Hindlimb muscle (tissue), 1 donor: ENCODE measurements at places on chromosomes 3 and 15.
A peak's percentile ranks its signal among the peaks of the same experiment; 100 is the strongest.

GRCh38 chr15:48285329-48286214 is 45.7 kb upstream of the DUT start:
- peak; percentile 85 for DNase-seq

DNA sequence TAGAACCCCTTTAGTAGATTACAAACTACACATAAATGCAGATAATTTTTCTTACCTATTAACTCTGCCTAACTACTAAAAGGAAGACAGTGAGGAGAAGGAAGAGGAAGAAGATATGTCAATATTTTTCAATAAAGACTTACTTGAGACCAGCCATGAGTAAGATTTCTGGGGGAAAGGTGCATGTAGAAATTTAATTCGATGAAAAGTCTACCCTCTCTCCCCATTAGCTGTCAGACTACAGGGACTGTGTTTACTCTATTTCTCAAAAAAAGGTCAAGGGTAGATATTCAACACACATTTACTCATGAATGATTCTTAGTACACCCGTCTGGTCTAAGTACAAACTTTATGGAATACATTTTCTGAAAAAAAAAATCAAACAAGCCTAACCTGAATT is 6.8 kb downstream of the TSPAN3 start:
- no peak for DNase-seq

DNA sequence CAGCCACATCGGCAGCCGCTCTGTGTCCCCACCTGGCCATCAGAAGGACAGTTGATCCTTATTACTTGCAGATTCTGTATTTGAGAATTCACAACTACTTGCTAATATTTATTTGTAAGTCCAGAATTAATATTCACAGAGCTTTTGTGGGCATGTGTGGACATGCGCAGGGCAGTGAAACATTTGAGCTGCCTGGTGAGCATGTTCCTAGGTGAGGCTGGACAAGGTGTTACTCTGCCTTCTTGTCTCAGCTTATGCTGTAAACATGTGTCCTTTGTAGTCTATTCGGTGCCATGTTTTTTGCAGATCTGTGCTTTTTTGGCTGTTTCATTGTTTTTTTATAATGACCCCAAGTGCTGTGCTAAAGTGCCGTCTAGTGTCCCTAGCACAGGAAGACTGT is 15.6 kb downstream of the FAH start:
- no peak for DNase-seq

DNA sequence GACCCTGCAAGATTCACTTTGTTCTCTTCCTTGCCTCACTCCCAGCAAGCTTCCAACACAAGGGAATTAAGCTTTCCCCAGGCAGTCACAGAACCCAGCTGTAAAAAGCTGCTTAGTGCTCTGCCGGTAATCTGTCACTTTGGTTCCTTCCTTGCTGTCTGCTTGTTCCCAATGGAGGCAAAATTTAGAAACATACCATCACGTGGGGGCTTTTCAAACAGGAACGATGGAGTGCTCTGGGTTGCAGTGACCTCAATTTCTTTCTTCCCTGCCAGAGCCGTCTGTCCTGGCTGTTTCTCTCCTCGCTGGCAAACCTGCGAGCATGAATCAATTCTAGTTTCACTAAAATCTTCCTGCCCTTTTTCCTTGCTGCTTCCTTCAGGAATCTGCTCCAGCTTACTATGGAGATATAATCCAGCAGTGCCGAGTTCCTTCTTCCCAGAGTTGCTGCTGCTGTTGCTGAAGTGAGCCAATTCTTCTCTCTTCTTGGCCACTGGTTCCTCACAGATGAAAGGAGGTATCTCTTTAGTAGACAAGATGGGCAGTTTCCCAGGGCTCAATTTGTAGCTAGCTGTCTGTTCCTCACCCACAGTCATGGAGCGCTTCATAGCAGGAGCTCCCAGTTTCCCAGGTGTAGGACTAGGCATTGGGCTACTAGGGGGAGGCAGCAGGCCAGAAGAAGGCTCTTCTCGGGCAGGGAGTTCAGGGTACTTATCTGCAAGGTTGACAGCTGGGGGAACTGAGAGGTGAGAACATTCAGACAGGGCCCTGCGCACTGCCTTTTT is 88.1 kb downstream of the DHX30 start:
- DNase-seq: peak; percentile 25

- DNase-seq: no peak
Measured at GRCh38 chr3:187021748-187022402, 91.5 kb downstream of the ST6GAL1 start.

- no peak for DNase-seq
Measured at GRCh38 chr3:182180654-182181385, 469.1 kb downstream of the SOX2 start.

DNA sequence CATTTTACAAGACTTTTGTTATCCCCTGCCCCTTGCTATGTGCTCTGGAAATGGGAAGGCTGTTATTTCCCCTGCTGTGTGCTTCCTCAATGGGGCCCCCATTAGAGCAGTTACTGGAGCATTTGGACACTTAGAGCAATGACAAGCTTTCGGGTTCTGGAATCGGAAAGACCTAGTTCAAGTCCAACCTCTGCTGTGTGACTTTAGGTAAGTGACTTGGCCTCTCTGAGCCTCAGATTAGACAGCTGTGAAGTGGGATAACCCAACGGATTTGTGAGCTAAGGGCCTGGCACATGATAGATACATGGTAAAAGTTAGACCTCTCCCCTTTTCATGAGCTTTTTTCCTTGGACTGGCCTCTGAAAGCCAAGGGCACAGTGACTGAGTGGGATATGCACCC is 84.0 kb upstream of the SEC13 start:
- DNase-seq: no peak

- DNase-seq: peak; percentile 75
Measured at GRCh38 chr3:49882166-49882565, 12.5 kb upstream of the CAMKV start.

GRCh38 chr3:117278424-117279190 is 569.0 kb downstream of the TUSC7 start:
- DNase-seq: no peak

- no peak for DNase-seq
Measured at GRCh38 chr3:7821858-7822257, 679.8 kb upstream of the LMCD1 start.

- no peak for DNase-seq
Measured at GRCh38 chr15:53843166-53843565, 83.7 kb upstream of the WDR72 start.

DNA sequence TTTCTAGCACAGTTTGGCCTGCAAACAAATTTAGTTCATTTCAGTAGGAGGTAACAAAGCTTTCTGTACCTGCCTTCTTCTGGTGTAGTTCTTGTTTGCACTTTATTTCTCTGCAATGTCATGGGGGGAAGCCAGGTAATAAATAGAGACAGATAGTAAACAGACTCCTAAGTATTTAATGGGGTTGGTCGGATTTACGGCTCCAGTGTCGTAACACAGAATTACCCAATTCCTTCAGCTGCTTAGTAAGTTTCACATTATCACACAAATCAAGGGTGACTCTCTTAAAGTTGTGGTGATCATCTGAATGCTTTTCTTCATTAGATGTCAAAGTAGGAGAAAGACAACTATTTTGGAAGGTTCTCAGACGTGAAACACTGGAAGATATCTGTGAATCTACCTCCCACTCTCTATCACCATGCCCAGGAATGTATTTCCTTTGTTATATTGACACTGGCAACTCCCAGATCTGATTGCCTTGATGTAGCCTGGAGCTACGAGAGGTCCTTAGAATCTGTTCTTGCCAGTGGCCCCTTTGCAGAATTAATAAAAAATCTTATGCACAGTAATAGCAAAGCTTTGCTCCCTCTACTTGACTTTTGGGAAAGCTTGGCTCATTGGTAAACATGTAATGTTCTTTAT is 25.0 kb upstream of the TMC3 start:
- no peak for DNase-seq

GRCh38 chr3:43857361-43858293 is 166.9 kb downstream of the ABHD5 start:
- DNase-seq: no peak

- no peak for DNase-seq
Measured at GRCh38 chr3:136332302-136332701, 82.2 kb downstream of the PCCB start.

DNA sequence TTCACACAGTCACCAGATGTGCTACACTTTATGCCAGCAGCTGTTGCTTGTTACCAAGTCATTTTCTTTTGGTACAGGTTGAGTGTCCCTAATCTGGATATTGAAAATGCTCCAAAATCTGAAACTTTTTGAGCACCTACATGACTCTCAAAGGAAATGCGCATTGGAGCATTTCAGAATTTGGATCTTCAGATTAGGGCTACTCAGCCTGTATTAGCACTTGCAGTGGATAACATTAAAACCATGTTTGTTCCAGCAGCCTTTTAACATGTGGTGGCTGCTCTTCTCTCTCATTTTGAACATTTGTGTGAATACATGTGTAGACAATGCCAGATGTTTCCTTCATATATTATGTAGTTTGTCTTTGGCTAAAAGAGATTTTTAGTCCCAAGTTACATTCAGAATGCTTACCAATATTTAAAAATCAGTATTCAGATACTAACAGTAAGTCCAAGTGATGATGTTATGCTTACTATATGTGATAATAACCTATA is 230.9 kb upstream of the UBE2E1 start:
- DNase-seq: peak; percentile 12

GRCh38 chr15:39376371-39376909 is 204.4 kb upstream of the THBS1 start:
- DNase-seq: no peak

GRCh38 chr15:83207660-83208366 is at the start of gene HDGFL3:
Gene HDGFL3, minus strand, starts transcription at chr15:83207823. Its CDS starts 409 bp downstream, at chr15:83207414.
- DNase-seq: peak; percentile 81

DNA sequence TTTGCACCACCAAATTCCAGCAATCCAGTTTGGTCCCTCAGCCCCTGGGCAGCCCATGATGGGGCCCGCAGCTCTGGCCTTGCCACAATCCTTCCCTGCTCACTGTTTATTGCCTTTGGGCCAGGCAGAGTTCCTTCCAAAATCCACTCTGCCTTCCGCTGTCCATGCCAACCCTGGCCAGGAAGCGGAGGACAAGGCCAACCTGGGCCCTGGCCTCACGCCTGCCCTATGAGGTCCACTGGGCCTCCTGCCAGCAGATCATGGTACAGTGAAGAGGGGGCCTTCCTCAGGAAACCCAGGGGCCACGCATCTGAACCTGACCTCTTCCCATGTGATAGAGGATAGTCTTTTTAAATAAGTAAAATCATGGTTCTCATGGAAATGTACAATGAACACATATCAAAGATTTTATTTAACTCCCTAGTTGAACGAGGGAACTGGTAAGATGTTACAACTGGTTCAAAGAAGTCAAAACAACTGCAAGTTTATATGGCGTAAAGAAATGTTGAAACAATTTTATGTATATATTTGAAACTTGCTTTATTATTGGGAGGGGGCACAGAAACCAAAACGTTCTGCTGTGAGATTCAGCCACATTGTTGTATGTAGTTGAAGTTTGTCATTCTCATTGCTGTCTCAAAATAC is 95.8 kb upstream of the TNFAIP8L3 start:
- no peak for DNase-seq

GRCh38 chr3:157618075-157618760 is 115.0 kb upstream of the VEPH1 start:
- DNase-seq: peak; percentile 52

DNA sequence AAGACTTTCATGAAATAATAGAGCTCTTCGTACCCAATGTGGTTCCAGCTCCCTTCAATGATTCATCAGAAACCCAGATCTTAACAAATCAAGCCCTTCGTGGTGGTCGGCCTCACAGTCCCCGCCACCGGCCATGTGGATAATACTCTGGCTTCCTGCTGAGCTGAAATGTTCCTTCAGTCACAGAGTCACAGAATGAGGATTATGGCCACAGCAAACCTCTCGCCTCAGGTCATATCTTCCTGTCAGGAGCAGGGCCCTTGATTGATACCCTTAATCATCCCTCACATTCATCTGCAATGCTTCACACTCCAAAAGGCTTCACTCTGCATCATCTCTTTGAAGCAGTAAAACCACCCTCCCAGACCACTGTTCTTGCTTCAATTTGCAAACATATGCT is 452.6 kb downstream of the OCA2 start:
- no peak for DNase-seq

DNA sequence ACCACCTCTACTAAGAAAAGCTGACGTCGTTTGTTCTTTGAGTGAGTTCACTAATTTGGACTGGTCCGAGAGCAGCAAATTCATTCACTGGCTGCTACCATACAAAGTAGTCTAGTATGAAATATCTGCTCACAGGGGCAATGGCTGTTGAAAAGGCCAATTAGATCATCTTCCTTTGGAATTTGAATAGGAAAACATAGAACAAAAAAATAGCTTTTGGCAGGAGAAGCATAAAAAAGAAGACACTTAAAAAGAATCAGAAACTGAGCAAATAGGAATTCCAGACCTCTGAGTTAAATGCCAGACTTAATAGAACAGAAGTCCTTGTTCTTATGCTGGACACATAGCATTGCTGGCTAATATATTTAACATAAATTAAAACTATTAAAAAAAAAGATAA is 159.3 kb downstream of the IL1RAP start:
- peak; percentile 56 for DNase-seq

DNA sequence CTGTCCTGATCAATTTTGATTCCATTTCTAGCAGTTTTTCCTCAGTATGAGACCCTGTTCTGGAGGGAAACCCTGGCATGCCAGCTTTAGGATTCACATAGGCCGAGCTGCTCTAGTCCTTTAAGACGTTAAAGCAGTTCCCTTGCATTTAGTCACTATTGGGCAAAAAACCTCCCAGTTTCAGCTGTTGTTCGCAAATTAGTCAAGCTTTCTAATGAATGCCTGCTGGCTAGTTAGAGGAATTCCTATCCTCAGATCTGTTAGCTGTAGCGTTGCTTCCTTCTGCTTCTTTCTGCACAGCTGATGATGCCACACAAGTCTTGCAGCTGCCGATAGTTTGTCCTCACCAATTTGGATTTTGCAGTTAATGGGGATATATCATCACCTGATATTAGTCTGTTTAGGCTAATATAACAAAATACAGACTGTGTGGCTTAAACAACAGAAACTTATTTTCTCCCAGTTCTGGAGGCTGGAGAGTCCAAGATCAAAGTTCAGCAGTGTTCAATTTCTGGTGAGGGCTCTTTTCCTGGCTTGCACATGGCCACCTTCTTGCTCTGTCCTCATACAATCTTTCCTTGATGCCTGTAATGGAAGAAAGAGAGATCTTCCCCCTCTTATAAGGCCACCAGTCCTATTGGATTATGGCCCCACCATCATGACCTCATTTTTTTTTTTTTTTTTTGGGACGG is 7.5 kb upstream of the UBL7 start:
- DNase-seq: no peak
